ENCODE measurements at places on chromosomes 1 and 21. TPM values are rescaled to one million over a fixed set of nuclear protein-coding genes. Genes with fewer than 3 reads are reported as not detected.

DNA sequence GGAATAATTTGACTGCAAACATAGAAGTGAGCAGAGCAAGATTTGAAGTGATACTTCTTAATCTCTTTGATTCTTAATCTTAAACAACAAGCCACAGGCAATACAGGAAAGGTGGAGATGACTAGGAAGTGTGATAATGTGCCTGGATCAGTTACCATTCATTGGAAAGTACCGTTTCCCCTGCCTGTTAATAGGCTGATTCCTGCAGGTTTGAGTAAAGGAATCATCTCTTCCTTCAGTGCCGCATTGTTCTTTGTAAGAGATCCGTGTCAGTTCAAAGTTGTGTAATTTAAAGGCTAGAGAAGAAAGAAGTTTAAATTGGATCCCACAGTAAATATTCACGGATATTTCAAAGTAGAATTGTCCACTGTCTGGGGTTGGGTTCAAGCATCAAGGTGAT lies 43.5 kb upstream of the BCL10 start:
- no peak for DNase-seq

DNA sequence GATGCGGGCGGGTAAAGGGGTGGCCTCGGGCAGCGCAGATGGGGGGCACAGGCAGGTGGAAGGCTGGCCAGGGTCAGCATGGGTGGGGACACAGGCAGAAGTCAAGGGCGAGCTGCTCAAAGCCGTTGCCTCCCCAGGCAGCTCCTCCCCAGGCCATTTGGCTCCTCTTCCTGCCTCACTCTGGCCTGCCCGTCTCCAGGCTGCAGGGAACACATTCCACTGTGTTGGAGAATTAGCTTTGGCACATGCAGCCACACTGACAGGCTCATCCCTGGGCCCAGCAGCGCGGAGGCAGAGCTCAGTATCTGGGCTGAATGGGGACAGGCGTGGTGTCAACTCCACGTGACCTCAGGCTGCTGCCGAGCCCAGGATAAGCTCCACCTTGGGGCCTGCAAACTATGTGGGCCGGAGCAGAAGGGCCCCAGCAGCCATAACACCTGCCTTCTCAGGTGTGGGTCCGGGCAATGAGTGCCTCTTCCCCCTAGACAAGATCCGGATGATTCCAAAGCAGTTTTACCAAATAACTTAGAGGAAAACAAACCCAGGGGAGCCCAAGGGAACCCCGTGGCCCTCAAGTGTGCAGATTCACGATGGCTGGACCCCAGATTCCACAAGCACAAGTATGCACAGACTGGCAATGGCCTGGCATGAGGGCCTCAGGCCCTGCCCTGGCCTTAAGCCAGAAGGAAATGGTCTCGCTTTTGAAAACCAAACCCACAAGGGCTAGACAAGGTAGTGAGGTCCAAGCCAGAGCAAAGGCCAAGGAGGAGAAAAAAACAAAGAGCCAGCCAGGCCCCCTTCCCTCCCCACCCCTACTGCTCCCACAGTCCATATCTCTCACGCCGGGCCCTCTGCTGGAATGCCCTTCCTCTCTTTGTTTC lies 40.2 kb downstream of the HSPG2 start:
- no peak for DNase-seq

DNA sequence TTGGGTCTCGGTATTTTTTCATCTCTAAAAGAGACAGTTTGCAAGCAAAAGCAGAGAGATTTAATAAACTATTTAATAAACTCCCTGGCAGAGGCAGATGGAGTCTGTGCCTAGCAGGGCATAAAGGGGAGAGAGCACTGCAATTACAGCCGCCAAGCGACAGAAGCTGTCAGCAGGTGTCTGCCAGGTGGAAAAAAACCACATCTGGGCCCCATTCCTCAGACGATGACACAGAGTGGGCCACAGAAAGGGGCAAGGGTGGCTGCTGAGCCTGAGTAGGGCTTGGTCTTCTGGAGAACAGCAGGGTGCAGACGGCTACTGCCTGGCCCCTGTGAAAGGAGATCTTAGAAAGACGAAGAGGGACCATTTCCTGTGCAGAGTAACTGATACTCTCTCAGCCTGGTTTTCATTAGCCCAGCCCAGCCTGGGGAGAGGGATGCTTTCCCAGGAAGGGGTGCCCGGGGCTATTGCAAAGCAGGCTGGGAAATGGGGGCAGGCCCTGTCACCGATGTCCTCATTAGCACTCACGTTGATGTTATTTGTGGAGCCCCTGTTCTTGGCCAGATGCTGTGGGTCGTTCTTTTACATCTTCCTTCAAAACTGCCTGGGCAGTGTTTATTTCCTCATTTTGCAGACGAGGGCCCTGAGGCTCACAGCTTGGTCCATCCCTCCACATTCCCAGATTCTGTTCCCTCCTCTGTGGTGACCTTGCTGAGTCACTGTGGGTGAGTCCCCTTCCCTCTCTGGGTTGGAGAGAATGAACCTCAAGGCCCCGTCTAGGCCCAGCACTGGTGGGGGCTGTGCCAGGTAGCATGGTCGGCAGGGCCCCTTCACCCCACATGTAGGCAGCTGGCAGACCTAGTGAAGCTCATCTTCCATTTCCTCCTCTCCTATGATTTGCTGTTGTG lies 472.7 kb downstream of the PTPRU start:
- DNase-seq = no peak

- peak; percentile 89 for DNase-seq
Observed at GRCh38 chr1:119647734-119648619, at the start of gene ZNF697. Gene ZNF697 (minus strand): TSS chr1:119648266. CDS start chr1:119626100, 22,166 bp downstream.

DNA sequence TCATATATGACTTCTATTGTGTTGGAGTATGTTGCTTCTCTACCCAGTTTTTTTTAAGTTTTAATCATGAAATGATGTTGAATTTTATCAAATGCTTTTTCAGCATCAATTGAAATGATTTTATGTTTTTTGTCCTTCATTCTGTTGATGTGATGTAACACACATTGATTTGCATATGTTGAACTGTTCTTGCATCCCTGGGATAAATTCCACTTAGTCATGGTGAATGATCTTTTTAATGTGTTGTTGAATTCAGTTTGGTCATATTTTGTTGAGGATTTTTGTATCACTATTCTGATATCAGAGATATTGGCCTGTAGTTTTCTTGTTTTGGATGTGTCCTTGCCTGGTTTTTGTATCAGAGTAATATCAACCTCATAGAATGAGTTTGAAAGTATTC lies 46.6 kb upstream of the CD55 start:
- DNase-seq = no peak

GRCh38 chr1:71948561-71948960 lies 333.8 kb downstream of the NEGR1 start:
- DNase-seq = no peak

GRCh38 chr1:116289193-116289592 lies 83.9 kb upstream of the ATP1A1 start:
- no peak for DNase-seq

The EPHA10 gene
- 0.09 TPM for polyA plus RNA-seq

The AGBL4 gene
- 1.5 TPM for polyA plus RNA-seq

The TTC22 gene
- polyA plus RNA-seq = 4.8 TPM

The ADGRL4 gene
- 26.2 TPM for polyA plus RNA-seq

The PRXL2B gene
- 40.7 TPM for polyA plus RNA-seq

Measured in left renal cortex interstitium (tissue), 4 donors.